Activated CD8-positive, alpha-beta T cell treated with anti-CD3 and anti-CD28 coated beads, Interleukin-2, amount 10 ng/mL, durations not matched to agents 7 days and 5 days (primary cell): ENCODE measurements at places on chromosomes 2 and 18. TPM values are rescaled to one million over a fixed set of nuclear protein-coding genes. Genes with fewer than 3 reads are reported as not detected.

The SPP2 gene
- total RNA-seq: not detected

The IL18R1 gene
- total RNA-seq: 53.1 TPM

The IL36G gene
- total RNA-seq: not detected

The RNF125 gene
- 27.9 TPM for total RNA-seq

The ARID5A gene
- total RNA-seq: 40.1 TPM

GRCh38 chr2:17593841-17594491, 53.5 kb downstream of the VSNL1 start:
- no peak for DNase-seq

- DNase-seq: no peak
Observed at GRCh38 chr2:96869281-96869821, 529 bp downstream of the SEMA4C start.

GRCh38 chr2:239834143-239834542, 191.0 kb downstream of the NDUFA10 start:
- DNase-seq: no peak

DNA sequence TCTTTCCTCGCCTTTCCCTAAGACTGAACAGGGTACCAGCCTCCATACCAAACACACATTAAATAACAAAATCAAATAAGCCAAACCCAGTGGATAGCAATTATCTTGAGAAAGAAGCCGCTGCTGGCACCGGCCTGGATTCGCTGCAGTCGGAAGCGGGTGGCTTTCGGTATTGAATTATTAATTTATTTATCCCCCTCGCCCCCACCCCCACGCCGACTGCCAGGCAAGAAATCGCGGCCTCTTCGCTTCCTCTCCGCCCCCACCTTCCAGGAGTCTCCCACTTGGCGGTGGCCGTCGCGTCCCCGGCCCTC, 370 bp upstream of the ZNF804A start:
- DNase-seq: no peak

- DNase-seq: no peak
Observed at GRCh38 chr2:171316755-171317337, 116.9 kb downstream of the METTL8 start.

GRCh38 chr2:96233880-96234316, 25.3 kb upstream of the STARD7 start:
- DNase-seq: no peak

GRCh38 chr18:44652722-44653121, 28.0 kb upstream of the SETBP1 start:
- DNase-seq: no peak

DNA sequence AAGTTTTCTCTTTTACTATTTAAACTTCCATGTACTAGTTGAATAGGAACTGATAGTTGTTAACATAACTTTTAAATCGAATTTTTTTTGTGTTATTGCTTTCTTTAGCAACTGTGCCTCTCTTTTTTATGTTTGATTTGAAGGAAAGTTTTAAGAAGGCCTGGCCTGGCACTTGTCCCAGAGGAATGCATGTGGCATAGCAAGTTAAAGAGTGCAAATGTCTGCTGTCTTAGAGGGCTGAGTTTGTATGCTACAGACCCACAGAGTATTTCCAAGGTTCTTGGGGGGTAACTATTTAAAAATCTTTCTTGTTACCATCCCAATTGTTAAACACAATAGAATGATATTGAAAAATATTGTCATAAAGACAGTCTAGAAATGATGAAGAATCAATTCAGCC, 47.0 kb downstream of the MTCL1 start:
- DNase-seq: no peak

DNA sequence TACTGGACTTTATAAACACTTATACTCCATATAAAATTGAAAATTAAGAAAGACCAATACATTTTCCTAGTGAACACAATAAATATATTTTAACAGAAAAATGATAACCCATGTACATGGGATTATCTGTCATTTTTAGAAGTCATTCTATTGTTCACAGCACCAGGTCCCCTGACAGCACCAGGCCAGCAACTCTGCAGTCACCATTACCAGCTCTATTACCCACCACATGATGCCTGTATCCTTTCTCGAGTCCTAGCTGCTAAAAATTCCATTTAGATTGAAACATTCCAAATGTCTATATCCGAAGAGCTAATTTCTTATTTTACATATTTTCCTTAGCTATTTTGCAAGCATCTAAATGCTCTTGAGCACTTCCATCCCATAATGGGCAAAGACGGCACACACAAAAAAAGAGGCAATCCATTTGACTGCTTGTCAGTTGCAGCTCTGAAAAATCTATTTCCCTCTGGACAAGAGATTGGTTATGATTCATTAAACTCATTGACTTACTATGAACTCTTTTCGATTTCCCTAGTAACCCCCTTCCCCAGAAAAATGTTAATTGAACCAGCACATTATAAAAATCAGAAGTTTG, 336.9 kb downstream of the RIT2 start:
- DNase-seq: no peak
